ENCODE measurements at places on chromosomes 11 and 22. TPM values are rescaled to one million over a fixed set of nuclear protein-coding genes. Genes with fewer than 3 reads are reported as not detected.

GRCh38 chr11:129131316-129131715 lies 60.8 kb downstream of the ARHGAP32 start:
- no peak overlapping the region for H3K27ac ChIP-seq
- DNase-seq, result no peak
- no peak overlapping the region for H3K4me3 ChIP-seq
- no peaks in the 10 kb centered on the region for H3K4me1 ChIP-seq
- no peaks in the 10 kb centered on the region for H3K36me3 ChIP-seq

GRCh38 chr11:45246241-45246640 lies 39.9 kb downstream of the SYT13 start:
- H3K27ac ChIP-seq, result no peak overlapping the region
- DNase-seq, result no peak
- H3K4me1 ChIP-seq, result no peaks in the 10 kb centered on the region
- H3K4me3 ChIP-seq, result no peak overlapping the region

MS4A4A gene
- 10.0 TPM for total RNA-seq

NPAS4 gene
- total RNA-seq, result not detected

DNA sequence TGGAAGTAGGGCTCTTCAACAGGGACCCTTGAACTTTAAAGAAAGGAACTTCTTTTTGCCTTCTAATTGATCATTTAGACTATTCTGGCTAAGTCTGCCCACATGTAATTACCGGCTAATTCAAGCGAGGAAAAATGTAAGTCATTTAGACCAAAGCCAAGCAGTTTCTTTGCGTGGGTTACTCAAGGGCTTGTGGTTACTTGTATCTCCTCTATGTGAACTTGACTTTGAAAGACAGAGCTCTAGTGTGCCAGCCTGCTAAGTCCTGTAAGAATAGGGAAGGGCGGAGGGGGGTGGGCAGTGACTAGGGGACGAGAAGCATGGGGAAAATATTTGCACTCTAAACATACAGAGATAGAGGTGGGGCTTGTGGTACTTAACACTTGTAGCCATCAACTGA lies 145.2 kb upstream of the TEAD1 start:
- H3K27ac ChIP-seq, result no peak overlapping the region
- H3K4me3 ChIP-seq, result no peak overlapping the region
- DNase-seq, result no peak
- H3K36me3 ChIP-seq, result no peaks in the 10 kb centered on the region

HBD gene
- total RNA-seq, result not detected

DNA sequence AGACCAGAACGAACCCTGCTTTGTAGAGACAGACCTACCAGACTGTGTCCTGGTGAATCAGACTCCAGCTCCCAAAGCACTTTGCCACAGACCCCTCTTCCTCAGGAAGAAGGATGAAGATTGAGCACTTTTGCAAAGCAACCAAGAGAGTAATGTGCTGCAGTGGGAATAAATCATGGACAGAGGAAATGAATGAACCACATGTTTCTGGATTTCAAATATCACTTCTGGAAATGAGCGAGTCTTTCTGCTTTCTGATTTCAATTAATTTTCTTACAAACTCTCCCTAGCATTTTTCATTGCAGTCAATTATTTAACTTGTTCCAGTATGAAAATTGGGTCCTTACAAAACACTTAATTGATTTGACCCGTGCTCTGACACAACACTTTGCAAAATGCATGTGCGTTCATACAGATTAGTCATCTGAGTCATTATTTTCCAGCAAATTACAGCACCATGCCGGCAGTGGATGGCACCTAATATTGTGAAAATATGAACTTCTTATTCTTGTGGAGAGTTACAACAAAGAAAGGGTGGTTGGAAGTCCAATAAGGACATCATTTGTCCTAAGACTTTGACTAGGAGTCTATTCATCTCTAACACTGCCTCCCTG lies 315.9 kb upstream of the CCDC90B start:
- H3K36me3 ChIP-seq, result no peaks in the 10 kb centered on the region
- no peaks in the 10 kb centered on the region for H3K4me1 ChIP-seq
- H3K27me3 ChIP-seq, result no peaks in the 10 kb centered on the region
- DNase-seq, result no peak
- no peak overlapping the region for H3K27ac ChIP-seq
- H3K4me3 ChIP-seq, result no peak overlapping the region

DNA sequence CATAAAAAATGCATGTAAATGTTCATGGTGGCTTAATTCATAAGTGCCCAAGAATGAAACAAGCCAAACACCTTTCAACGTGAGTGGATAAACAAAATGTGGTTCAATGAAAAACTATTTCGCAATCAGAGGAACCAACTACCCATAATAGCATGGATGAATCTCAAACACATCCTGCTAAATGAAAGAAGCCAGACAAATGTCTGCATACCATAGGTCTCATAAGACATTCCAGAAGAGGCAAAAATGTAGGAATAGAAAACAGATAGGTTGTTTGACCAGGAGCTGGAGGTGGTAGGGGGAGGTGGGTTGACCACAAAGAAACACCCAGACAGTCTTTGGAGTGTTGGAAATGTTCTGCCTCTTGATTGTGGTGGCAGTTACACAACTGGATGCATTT lies 13.2 kb upstream of the OSBPL5 start:
- DNase-seq, result no peak
- no peaks in the 10 kb centered on the region for H3K4me1 ChIP-seq
- no peaks in the 10 kb centered on the region for H3K36me3 ChIP-seq
- H3K4me3 ChIP-seq, result no peak overlapping the region

MICAL3 gene
- 41.3 TPM for total RNA-seq

MSANTD4 gene
- total RNA-seq, result 17.9 TPM

DNA sequence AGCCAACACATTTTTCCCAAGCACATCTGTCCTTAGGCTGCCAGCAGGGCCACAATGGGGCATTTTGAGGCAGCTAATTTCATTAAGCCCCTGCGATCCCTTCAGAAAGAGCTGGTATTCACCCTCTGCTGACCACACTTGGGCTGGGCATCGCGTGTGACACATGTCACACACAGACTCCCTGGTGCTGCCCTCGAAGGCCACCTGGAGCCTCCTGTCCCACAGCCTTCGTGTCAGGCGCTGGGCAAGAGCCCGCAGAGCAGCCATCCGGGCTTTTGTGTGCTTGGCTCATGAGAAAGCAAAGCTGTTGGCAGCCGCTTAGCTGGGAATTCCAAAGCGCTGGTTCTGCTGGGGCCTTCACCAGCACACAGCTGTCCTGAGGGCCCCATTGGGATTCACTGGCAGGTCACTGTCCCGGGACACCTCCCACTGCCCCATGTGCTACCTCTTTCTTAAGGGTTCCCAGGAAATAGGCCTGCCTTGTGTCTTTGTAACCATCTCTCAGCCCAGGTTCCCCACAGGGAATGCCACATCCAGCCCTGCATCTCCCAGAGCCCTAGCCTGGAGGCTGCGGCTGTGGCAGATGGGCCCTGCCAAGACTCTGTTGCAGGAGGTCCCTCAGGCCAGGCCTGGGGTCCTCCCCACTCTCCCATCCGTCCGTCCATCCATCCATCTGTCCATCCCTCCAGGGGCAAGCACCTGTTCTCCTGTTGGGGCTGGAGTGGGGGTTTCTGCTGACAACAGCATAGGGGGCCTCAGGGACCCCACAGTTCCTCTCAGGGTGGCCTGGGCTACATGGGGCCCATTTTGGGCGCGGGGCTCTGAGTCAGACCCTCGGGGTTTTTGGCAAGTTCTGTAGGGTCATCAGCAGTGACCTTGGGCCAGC lies 4.9 kb downstream of the CLDN5 start:
- peaks cover 7% of the 10 kb centered on the region for H3K36me3 ChIP-seq
- H3K4me1 ChIP-seq, result peaks cover 17% of the 10 kb centered on the region
- peaks cover 20% of the 10 kb centered on the region for H3K27me3 ChIP-seq
- H3K4me3 ChIP-seq, result no peak overlapping the region
- no peak for DNase-seq

GRCh38 chr11:95066716-95067038 lies at the start of gene SRSF8:
SRSF8 (plus strand) TSS chr11:95066919; CDS start chr11:95067227, 308 bp downstream.
- peak within 1 kb of the TSS; percentile 94 for H3K27ac ChIP-seq
- H3K4me3 ChIP-seq, result peak within 1 kb of the TSS; percentile 71
- DNase-seq, result no peak

- no peaks in the 10 kb centered on the region for H3K36me3 ChIP-seq
- H3K4me3 ChIP-seq, result no peak overlapping the region
- no peaks in the 10 kb centered on the region for H3K4me1 ChIP-seq
- no peaks in the 10 kb centered on the region for H3K27me3 ChIP-seq
Measured at GRCh38 chr11:27558401-27558800, 51.8 kb upstream of the LIN7C start.

DNA sequence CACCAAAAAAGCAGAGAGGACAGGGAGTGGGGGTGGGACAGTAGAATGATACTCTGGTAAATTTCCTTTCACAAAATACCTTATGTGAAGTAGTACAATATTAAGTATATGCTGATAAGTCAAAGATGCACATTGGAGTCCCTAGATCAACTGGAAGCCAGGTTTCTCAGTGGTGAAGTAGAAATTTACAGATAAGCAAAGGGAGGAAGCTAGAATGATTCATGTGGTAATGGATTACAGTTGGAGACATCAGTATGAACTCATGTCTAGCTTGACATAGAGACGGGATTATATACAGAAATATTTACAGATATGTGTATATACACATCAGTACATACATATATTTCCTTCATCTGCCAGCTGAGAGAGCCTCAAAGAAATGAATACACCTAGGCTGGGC lies 21.5 kb downstream of the PLEKHB1 start:
- no peak overlapping the region for H3K4me3 ChIP-seq
- H3K4me1 ChIP-seq, result peaks cover 12% of the 10 kb centered on the region
- no peak overlapping the region for H3K27ac ChIP-seq

- H3K27ac ChIP-seq, result no peak overlapping the region
- no peak for DNase-seq
- H3K4me3 ChIP-seq, result no peak overlapping the region
- no peaks in the 10 kb centered on the region for H3K4me1 ChIP-seq
- H3K36me3 ChIP-seq, result no peaks in the 10 kb centered on the region
- H3K27me3 ChIP-seq, result no peaks in the 10 kb centered on the region
Measured at GRCh38 chr11:28529540-28530410, 421.6 kb downstream of the METTL15 start.

H19 gene
- 347 TPM for total RNA-seq

GPHA2 gene
- not detected for total RNA-seq

OR8D4 gene
- not detected for total RNA-seq

DNA sequence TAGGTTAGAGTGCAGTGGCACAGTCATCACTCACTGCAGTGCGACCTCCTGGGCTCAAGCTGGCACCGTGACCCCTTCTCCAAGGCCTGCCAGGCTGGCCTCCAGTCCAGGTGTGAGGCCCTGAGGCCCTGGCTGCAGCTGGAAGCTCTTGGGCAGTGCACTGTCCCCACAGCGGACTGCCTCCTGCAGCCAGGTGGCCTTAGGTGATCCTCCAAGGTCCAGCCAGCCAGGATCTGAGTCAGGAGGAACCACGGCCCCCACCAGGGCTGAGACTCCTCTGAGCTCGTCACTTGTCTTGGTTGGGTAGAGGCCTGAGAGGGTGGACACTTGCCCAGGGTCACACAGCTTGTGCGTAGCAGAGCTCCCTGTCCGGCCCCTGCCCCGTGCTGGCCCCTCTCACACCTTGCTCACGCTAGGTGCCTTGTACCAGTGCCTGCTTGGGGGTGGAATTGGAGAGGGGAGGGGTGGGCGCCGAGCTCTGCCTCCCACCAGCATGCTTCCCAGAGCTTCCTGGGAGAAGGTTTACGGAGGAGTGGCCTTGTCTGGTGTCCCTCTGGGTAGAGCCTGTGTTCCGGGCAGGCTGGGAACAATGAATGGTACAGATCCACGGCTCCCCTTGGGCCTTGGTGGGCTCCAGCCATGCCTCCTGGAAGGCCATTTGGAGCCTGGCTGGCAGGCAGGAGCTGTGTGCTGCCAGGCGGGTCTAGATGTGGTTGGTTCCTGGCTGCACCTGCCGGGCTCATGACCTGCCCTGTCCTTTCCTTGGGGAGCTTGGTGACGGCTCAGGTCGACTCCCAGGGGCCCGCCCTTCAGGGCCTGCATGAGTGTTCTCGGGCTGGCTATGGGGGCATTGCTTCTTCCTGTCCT lies 20.6 kb downstream of the KCNQ1 start:
- H3K27me3 ChIP-seq, result no peaks in the 10 kb centered on the region
- no peaks in the 10 kb centered on the region for H3K36me3 ChIP-seq
- H3K27ac ChIP-seq, result peak overlapping the region; percentile 91
- H3K4me1 ChIP-seq, result peaks cover 62% of the 10 kb centered on the region
- DNase-seq, result peak; percentile 51
- H3K4me3 ChIP-seq, result no peak overlapping the region

GRCh38 chr11:118851970-118852369 lies 31.7 kb upstream of the CXCR5 start:
- no peak for DNase-seq
- no peak overlapping the region for H3K27ac ChIP-seq
- H3K27me3 ChIP-seq, result no peaks in the 10 kb centered on the region
- H3K4me1 ChIP-seq, result no peaks in the 10 kb centered on the region
- H3K4me3 ChIP-seq, result no peak overlapping the region
- H3K36me3 ChIP-seq, result no peaks in the 10 kb centered on the region

DNA sequence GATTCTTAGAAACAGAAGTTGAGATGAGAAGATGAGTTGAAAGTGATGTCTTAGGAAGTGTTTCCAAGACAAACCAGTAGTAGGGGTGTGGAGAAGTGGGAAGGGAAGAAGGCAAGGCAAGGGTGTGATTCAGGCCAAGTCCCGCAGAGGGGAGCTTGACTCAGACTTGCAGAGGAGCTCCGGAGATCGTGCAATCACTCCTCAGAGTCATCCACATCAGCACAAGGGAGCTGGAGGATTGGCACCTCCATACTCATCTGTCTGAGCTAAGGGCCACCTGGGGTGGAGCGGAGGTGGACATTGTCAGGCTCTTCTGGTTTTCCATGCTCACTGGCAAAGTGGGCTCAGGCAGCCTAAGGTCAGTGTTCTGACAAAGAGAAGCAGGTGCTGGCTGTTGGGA lies 44.4 kb downstream of the CHRDL2 start:
- no peak overlapping the region for H3K4me3 ChIP-seq
- no peak for DNase-seq
- peaks cover 8% of the 10 kb centered on the region for H3K27me3 ChIP-seq
- H3K36me3 ChIP-seq, result no peaks in the 10 kb centered on the region
- peaks cover 24% of the 10 kb centered on the region for H3K4me1 ChIP-seq

CPT1B gene
- total RNA-seq, result 187 TPM

DNA sequence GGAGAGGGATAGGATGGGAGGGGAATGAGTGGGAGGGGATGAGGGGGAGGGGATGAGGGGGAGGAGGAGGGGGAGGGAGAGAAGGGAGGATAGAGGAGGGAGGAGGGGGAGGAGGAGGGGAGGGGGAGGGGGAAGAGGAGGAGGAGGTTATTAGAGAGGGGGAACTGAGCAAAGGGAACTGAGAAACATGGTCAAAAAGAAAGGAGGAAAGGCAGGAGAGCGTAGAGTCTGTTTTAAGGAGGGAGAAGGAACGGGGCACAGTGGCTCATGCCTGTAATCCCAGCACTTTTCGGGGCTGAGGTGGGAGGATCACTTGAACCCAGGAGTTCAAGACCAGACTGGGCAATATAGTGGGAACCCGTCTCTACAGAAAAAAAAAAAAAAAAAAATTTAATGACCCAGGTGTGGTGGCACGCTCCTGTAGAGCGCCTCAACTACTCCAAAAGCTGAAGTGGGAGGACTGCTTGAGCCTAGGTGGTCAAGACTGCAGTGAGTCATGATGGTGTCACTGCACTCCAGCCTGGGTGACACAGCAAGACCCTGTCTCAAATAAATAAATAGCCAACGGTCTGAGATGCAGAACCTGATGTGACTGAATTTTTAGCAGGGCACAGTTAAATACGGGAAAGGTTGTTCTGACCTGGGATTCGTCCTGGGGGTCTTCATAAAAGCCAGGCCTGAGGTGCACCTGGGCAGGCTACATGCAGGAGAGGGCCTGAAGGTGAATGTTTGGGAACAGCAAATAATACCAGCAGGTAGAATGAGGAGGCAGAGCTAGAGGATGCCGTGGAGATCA lies 4.0 kb downstream of the B3GNT6 start:
- H3K4me1 ChIP-seq, result peaks cover 8% of the 10 kb centered on the region
- H3K36me3 ChIP-seq, result no peaks in the 10 kb centered on the region
- no peak for DNase-seq
- H3K27me3 ChIP-seq, result peaks cover 64% of the 10 kb centered on the region
- no peak overlapping the region for H3K27ac ChIP-seq

All from heart left ventricle (tissue), 16 donors.